Epithelial cell of prostate (primary cell): ENCODE measurements at places on chromosomes 7 and 10.
A peak's percentile ranks its signal among the peaks of the same experiment; 100 is the strongest.

- DNase-seq: no peak
Measured at GRCh38 chr10:70584366-70584765, 18.2 kb downstream of the PRF1 start.

DNA sequence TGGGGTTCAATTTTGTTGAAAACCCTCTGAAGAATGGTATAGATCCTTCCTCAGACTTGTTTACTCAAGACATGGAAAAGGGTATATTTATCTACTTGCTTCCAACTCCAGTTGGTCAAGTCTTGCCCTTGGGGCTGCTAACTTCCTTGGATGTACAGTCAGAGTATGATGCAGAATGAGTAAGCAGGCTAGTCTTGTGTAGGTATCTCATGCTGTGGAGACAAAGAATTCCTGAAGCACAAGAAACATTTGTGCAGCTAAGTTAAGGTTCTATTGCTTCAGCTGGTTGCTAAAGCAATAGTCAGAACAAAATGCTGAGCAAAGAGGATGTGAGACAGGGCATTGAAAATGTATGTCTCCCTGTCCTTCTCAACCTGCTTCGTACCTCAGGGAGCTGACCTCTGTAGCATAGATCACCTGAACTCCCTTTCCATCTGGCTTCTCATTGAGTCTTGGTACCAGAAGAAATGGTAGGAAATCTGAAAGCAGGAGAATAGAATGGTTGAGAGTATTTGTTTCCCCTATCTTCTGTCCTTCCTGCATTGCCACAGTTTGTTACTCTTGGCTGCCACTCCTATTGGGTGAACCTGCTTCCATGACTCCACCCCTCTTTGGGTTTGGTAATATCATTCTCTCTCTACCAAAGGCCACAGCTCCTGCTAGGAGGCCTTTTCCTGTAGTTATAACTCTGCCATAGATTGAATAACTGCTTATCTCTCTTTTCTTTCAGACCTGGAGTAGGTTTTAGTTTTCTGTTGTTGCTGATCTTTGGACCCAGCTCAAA, 346.0 kb downstream of the PHF14 start:
- peak; percentile 82 for DNase-seq

DNA sequence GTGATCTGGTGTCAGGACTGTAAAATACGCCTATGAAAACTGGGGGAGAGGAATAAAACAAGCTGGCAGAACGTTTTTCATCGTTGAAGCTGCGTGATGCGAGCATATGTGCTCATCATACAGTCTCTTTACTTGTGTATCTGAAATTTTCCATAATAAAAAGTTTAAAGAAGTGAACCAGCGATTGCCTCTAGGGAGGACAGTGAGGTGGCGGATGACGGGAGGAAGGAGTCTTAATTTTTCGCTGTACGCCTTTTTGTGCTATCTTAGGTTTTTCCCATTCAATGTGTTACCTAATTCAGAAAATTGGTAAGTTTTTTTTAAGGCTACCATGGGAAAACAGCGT, 891 bp upstream of the WAPL start:
- DNase-seq: no peak

DNA sequence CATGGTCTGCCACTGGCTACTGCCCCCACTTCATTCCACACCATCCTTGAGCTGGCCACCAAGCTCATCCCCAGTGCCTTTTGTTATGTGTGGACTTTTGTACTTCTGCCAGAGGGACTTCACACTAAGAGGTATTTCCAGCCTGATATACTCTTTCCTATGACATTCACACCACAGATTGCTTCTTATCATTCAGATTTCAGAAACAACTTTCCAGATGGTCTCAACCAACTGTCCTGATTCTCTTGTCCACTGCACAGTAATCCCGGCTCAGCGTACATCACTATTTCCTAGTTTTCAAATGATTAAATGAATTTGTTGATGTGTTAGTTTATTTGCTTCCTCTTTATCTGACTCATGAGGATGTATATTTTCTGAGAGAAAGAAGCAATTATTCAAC, 7.1 kb downstream of the CDC14C start:
- DNase-seq: no peak

DNA sequence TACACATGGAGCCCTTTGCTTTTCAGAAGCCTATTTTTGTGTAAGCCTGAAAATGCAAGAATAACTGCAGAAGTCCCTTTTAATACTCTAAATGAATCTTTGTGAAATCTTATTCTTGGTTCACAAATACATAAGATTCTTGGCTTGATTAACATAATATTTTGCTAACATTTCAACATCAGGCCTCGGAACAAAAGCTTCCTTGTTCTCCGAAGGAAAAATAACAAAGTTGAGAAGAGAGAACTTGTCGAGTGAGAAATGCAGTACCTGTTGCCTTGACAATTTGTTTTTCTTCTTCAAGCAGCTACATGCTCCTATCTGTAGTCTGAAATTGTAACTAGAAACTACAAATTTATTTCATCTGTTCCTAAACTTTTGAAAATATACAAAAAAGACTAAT, 8.5 kb downstream of the NT5C2 start:
- DNase-seq: no peak
